ELR (cell line): ENCODE measurements at places on chromosomes 13 and 19.

DNA sequence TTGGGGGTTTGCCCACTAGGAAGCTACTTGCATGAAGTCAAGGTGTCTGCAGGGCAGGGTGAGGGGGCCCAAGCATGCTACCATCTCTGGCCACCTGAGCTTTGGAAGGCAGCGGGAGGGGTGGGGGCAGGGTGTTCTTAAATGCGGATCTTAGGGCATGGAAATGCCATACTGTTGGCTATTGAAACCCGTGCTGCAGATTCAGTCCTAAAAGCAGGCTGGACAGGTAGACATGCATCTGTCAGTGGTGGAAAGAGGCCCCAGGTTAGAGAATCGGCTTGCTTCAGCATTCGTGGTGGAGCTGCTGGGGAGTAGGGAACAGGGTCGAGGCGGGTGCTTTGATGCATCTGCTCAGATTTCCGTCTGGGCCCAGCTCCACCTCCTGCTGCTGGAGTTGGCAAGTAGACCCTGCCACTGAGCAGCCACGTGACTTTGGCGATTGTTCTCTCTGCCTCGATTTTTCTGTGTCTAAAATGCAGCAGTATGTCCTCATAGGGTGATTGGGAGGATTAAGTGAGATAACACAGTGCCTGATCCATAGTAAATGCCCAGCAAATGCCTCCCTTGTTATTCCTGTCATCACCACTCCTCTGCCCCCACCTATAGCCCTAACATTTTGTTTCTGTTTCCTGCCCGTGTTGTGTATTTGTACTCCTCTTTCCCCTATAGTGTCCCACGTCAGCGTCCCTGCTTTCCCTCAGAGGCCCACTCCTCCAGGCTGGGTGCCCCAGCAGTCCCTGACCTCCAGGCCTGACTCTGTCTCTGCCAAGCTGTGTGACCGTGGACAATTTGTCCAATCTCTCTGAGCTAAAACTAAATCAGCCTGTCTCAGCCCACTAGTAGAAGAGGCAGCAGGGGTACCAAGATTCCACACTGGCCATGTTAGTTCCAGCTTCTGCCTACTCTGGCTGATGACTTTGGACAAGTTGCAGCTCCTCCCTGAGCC is 5.8 kb downstream of the PPP1R37 start:
- no peak for DNase-seq

- no peak for DNase-seq
Observed at GRCh38 chr13:97757807-97758206, 195.7 kb upstream of the IPO5 start.

DNA sequence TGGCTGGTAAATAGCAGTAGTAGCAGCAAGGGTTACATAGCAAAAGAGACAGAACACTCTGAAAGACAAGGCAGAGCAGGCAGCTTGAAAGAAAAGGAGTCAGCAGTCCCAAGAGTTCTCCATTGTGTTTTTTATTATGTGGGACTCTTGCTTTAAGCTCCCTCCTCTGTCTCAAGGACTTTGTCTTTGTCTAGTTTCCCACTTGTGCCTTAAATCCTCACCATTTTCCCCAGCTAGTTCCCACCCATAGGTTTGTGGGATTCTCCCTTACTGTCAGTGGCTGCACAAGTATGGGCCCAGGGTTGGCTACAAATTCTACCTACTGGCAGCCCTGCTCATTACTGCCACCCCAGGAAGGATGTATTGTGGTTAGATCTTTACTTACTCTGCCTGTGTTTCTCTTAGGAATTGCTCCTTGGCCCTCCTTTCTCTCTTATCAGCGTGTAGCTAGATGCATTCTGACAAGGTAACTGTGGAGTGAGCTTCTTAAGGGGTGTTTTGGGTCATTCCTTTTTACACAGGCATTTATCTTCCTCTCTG is 413.4 kb upstream of the PCDH9 start:
- no peak for DNase-seq

DNA sequence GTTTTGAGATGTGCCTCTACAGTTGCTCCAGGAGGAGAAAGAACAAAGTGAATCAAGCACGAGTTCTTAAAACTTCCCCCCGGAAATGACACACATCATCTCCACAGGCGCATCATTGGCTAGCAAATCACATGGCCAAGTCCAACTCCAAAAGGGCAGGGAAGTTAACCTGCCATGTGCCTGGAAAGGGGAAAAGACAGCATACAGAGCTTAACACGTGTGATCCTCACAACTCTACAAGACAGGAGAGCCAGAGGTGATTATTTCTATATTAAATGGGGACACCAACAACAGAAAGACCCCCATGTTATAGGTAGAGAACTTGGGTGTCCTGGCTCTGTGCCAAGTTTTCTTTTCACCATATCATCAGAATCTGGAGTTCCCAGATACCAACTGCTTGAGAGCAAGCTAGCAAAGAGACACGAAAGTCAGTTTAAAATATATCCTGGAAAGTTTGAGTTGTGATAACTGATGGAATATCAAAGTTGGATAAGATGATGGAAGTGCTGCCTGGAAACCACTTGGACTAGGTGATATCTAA is 871.1 kb downstream of the UQCRFS1 start:
- DNase-seq, result no peak

- peak; percentile 75 for DNase-seq
Observed at GRCh38 chr19:10390652-10391286, 10.4 kb upstream of the TYK2 start.

- DNase-seq, result no peak
Observed at GRCh38 chr13:50643060-50643459, 200.4 kb downstream of the DLEU7 start.

DNA sequence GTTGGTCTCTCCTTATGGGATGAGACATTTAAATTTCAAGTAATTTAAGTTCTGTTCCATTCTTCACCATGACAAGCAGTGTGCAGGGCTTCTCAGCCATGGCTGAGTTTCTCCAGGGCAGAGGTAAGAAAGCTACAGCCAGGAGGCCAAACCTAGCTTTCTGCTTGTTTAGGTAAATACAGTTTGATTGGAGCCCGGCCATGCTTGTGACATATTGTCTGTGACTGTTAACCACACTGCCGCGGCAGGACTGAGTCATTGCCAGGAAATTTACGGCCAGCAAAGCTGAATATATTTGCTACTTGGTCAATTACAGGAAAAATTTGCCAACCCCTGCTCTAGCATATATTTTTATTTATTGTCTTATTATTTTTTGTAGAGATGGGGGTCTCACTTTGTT is 10.7 kb downstream of the NLRP8 start:
- peak; percentile 53 for DNase-seq

DNA sequence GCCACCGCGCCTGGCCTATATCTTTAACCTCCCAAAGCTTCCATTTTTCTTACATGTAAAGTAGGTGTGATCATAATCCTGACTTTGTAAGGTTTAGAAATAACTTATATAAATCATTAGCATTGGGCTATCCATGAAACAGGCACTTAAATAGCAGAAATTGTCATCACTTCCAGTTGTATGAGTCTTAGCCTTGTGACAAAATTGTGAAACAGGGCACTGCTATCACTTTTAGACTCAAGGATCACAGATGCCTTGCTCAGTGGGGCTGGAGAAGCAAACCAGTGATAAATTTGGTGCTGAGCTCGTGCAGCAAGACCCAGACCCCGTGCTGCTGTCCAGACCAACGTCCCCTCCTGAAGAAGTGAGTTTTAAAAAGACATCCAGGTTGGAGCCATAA is 209.7 kb downstream of the KATNAL1 start:
- DNase-seq, result no peak

- DNase-seq, result no peak
Observed at GRCh38 chr19:30094756-30095140, 152.7 kb downstream of the URI1 start.

- no peak for DNase-seq
Observed at GRCh38 chr13:25059958-25060357, 36.0 kb upstream of the PABPC3 start.

DNA sequence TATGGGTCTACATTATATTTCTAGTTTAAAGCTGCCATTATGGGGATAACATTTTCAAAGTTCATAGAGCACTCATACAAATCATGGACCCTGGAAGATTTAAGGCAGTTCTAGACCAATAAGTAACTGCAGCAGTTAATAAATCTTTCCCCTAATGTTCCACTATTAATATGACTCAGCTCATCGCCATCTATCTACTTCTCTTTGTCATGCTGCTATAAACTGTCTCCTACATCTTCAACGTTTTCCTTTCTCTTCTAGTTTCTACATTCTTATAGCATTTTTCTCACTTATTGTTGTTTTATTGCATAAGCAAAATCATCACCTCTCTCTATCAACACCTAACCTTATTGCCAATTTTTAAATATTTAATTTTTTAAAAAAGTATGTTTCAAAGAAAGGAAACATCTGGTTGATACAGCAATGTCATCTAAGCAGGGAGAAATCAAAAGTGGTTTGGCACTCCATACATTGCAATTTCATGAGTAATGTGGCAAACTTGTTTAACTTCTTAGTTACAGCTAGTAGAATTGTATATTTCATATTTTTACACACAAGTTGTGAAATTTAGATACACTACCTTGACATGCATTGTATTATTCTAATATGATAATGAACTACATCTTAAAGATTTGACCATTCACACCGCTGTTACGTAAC is 1500.4 kb upstream of the MIR17HG start:
- DNase-seq, result peak; percentile 66

GRCh38 chr19:45613926-45614725 is 12.1 kb upstream of the GPR4 start:
- peak; percentile 96 for DNase-seq

DNA sequence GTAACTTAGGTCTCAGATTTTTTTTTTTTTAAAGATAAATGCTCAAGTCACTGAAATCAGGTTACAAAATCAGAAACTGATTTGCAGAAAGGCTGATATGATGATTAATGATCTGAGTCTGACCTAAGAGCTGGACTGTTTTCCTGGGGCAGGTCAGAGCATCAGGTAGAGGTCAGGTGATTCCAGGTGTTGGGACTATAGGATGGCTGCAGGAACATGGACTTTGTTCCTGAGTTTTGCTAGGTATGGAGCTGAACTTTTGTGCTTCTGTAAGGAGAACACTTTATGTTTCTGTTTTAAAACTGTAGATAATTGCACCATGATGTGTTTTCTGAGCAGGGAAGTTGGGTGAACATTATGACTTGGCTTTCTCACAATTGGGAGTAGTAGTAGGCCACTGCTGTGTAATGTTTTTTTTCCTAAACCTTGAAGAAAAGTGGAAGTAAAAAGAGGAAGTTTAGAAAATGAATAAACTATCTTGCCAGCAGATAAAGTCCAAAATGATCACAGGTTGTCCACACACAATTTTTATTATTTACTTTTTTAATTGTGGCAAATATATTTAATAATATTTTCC is 297.2 kb downstream of the DCT start:
- DNase-seq, result no peak

GRCh38 chr19:8513036-8513686 is 806 bp downstream of the ZNF414 start:
- DNase-seq, result no peak

GRCh38 chr13:60275208-60275607 is 111.5 kb upstream of the DIAPH3 start:
- no peak for DNase-seq

DNA sequence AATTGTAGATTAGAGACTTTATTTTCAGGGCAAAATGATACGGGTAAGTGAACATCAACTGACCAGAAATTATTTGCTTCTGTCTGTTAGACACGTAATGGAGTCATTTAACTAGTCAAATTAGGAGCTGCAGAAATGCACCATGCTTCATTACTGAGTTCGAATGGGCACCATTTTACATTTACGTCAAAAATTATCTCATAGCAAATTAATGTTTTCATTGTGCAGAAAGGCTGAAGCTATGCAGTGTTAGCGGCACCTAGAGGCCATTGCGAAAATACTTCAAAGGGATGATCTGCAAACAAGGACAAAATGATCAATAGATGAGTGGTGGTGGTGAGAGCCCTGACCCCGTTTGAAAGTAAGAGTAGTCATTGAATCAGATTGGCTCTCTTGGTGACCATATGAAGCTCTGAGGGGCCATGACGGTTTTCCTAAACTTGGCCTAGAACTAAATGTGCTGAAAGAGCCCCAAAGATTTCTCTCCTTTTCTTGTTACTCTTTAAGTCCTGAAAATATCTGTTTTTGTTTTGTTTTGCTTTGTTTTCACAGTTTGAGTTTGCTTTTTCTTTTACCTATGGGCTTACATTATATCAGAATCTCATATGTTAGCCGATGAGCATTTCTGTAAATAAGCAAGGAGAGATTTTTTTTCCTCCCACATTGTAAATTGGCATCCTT is 277.9 kb downstream of the ZNF536 start:
- peak; percentile 58 for DNase-seq

GRCh38 chr13:23560571-23561089 is 9.6 kb upstream of the TNFRSF19 start:
- DNase-seq, result no peak

DNA sequence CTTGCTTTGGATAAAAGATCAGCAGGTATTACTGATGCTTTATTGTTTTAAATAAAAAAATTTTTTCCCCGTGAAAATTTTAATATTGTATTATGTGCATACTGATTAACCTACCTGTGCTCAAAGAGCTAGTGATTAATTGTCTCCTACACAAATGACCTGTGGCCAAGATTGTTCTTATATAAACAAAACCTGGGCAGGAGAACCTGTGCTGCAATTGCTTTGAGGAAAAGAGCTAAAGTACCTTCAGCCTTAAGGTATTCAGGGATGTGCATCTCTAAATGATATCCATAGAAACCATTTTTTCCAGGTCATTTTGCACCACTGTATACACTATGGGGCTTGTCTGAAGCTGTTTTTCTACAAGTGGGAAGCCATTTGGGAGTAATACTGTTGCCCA is 1.2 kb downstream of the FRY start:
- DNase-seq, result no peak

DNA sequence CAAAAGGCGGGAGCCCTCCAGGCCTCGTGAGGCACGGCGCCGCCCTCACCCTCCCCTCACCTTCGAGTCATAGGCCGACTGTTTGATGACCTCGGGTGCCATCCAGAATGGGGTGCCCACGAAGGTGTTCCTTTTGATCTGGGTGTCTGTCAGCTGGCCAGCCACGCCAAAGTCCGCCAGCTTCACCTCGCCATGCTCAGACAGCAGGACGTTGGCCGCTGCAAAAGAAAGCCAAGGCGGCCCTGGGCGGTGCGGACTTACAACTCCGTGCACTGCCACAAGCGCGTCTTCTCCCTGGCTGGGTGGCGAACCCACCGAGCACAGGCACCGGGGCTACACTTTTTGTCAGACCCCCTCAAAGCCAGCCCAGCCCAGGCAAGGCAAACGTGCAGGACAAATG is 102.1 kb downstream of the STK24 start:
- DNase-seq, result no peak

DNA sequence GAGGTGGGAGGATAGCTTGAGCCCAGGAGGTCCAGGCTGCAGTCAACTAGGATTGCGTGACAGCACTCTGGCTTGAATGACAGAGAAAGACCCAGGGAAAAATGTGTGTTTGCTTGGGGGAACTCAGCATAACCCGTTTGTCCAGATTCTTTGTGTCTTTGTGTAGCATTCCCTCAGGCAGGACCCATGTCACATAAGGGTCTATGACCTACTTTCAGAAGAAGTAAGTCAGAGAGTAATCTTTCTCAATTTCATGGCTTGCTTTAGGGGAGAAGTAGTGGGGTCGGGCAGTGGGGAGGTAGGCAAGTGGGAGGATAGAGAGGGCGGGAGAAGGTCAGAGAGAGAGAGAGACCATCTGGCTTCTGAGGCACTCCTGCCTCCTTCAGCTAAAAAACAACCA is 11.9 kb upstream of the PSPC1 start:
- no peak for DNase-seq
